Muscle of leg (tissue), 16 donors: ENCODE measurements at places on chromosomes 12 and 14. TPM values are rescaled to one million over a fixed set of nuclear protein-coding genes. Genes with fewer than 3 reads are reported as not detected.
A peak's percentile ranks its signal among the peaks of the same experiment; 100 is the strongest.

DNA sequence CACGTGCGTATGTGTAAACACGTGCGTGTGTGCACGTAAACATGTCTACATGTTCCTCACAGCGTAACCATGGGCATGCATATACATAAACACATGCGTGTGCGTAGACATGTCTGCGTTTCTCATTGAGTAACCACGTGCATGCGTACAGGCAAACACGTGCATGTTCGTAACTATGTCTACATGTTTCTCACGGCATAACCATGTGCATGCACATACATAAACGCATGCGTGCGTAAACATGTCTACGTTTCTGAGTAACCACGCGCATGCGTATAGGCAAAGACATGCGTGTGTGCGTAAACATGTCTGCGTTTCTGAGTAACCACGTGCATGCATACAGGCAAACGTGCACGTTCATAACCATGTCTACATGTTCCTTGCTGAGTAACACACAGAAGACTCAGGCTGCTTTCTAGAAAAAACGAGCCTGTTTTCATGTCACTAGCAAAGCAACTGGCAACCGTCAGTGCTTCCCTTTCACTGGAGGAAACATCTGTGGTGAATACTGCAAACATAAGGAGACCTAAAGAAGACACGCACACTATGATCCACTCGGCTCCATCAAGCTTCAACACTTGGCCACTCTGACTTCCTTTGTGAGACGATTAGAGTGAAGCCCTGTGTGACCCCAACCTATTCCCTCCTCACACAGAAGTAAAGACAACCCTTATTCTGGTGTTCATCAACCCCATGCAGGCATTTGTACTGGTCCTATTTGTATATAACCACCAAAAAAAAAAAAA is 28.8 kb downstream of the POLE start:
- peak; percentile 53 for DNase-seq
- H3K4me3 ChIP-seq, result no peak overlapping the region
- H3K27ac ChIP-seq, result no peak overlapping the region
- no peaks in the 10 kb centered on the region for H3K27me3 ChIP-seq
- no peaks in the 10 kb centered on the region for H3K4me1 ChIP-seq
- peaks cover 74% of the 10 kb centered on the region for H3K36me3 ChIP-seq

- H3K27me3 ChIP-seq, result no peaks in the 10 kb centered on the region
- H3K4me3 ChIP-seq, result no peak overlapping the region
- no peak overlapping the region for H3K27ac ChIP-seq
- no peaks in the 10 kb centered on the region for H3K36me3 ChIP-seq
- DNase-seq, result no peak
Observed at GRCh38 chr14:63795532-63795931, 57.3 kb upstream of the SYNE2 start.

GRCh38 chr14:97432586-97432985 is 635.4 kb downstream of the VRK1 start:
- no peak overlapping the region for H3K4me3 ChIP-seq

The TIGAR gene
- 3.1 TPM for total RNA-seq

The SP7 gene
- total RNA-seq, result 0.04 TPM

The PLEKHH1 gene
- total RNA-seq, result 0.75 TPM

The TIMELESS gene
- total RNA-seq, result 5.2 TPM
